GM10248 (cell line): ENCODE measurements at places on chromosomes 4 and X.
A peak's percentile ranks its signal among the peaks of the same experiment; 100 is the strongest.

DNA sequence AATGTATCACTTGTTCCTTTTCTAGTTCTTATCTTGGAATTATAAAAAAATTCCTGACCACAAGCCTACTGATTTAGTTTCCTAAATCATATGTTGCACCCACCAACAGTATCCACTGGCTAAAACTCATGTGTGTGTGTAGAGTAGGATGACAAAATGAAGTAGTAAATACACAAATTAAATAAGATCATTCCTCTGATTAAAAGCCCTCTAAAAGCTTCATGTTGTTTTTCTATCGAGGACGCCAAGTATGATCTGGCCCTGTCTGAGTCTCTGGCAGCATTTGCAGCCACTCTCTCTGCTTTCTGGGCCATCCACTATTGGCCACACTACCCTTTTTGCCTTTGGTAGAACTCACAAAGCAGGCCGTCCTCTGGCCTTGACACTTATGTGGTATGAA, 183.4 kb downstream of the PACRGL start:
- no peak for DNase-seq

DNA sequence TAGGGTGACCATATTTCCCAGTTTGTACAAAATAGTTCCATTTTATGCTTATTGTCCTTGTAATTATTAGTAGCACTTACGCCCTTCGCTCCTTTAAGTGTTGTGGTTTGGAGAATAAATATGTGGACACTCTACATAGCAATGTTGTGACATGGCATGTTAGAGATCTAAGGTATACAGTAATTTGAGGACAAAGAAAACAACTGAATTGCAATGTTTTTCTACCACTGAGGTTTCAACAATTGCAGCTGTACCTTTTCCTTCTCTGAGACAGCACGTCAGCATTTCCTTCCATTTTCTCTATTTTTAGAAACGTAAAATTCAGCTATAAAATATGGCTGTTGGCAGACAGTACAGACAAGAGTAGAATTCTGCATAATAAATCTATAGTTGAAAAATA, 323.1 kb downstream of the MAPK10 start:
- no peak for DNase-seq

DNA sequence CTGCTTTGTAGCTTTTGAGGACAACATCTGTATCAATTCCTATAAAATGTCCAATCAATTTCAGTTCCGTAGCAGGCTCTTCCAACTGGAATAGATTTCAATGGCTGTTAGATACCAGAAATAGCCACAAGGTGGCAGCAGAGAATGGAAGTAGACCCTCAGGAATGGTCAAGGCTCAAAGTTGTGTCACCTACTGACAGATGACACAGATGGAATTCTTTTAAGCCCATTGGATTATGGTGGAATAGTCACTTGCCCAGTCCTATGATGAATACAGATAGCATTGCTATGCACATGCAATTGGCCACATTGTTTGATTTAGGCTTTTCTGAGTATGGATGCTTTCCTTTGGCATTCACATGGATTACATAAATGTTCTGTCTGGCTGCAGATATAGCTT, 130.4 kb upstream of the RADX start:
- peak; percentile 20 for DNase-seq

DNA sequence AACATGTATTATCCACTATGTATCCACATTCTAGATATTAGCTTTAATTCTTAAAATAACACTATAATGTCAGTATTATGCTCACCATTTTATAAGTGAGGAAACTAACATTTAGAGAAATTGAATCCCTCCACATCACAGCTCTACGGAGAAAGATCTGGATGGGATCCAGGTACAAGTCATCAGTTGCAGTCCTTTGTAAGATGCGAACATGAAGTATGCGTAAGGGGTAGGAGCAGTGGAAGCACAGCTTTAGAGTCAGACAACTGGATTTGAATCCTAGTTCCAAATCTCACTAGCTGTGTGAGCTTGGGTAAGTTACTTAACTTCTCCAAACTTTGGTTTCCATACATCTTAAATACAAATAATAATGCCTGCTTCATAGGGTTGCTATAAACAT, 162.5 kb downstream of the ATP10D start:
- DNase-seq: no peak

DNA sequence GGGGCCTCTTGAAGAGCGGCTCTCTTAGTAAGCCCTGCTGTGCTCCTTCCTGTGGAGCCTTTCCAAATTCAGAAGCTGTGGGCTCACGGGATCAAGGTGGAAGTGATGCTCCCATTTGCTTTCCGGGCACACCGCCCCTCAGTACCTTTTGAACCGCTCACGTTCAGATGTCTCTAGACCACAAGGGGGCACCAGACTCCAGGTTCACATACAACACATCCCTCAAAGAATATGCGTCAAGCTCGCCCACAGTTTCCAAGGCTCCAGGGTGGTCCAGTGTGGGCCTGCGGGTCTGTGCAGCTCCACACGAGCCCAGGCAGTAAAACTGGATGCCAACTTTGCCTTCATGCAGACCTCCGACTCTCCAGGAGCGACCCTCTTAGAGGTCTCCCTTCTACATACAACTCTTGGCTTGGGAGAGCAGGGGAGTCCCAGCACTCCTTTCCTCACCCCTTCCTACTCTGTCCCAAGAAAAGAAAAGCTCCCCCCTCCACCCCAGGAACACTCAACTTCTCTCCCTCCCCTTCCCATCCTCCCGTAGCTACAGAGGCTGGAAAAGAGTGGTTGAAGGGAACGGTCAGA, 11.0 kb downstream of the SUPT20HL1 start:
- peak; percentile 71 for DNase-seq

GRCh38 chrX:53918702-53919101, 125.6 kb downstream of the PHF8 start:
- no peak for DNase-seq

- DNase-seq: no peak
Measured at GRCh38 chr4:84691170-84691691, 108.3 kb downstream of the CDS1 start.

DNA sequence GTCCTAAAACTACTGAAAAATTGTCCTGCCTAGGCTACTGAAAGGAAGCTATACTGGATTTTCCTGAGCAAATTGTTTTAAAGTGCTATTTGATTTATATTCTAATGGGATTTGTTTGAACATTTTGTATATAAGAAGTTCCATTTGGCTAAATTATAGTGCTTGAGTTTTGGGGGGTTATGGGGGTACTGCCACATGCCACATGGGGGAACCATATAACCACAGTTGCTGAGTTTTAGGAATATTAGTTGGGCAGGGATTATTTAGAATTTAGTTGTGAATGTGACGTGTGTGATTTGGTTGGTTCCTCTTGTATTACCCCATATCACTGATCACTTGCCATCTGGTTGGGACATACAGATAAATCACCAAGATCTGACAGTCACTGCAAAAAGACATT, 224.5 kb upstream of the TAPT1 start:
- no peak for DNase-seq

GRCh38 chr4:52982946-52983340, 120.8 kb downstream of the RASL11B start:
- DNase-seq: no peak

GRCh38 chr4:89904524-89904923, 9.9 kb downstream of the MMRN1 start:
- DNase-seq: no peak

DNA sequence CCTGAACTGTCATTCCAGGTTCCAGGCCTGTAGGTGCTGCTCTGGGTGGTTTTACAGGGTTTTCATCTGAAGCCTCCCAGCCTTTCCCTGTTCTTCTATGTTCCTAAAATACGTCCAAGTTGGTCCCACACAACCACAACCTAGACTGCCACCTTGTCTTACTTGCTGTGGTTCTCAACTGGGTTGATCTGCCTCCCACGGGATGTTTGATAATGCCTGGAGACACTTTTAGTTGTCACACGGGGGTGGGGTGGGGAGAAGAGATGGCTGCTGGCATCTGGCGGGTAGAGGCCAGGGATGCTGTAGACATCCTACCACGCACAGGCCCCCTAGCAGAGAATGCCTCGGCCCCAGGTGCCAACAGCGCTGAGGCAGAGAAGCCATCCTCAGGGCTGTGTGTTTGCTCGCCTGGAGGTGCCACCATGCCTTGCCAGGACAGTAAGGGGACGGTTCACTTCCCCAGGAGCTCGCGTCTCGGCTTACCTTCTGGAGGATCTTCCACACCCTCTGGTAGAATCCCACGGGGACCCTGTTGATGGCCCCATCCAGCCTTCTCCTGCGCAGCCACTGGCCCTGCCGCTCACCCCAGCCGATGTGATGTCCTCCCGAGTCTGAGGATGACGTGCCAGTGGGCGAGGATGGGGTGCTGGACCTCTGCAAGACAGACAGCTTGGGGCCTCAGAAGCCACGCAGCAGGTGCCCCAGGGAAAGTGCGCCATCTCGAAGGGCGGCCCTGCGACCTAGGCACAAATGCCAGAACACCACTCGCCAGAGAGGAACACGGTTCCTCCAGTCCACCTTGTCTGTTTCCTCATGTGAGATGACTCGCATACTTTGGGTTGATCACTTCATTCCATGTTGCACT, 87.0 kb downstream of the PHKA2 start:
- no peak for DNase-seq
